ENCODE measurements at places on chromosomes 2 and 18.

GRCh38 chr2:113123726-113124125 lies 3.7 kb upstream of the IL1RN start:
- DNase-seq, result no peak

- DNase-seq, result no peak
These were observed 42.3 kb upstream of the ALPP start for GRCh38 chr2:232336241-232336736.

DNA sequence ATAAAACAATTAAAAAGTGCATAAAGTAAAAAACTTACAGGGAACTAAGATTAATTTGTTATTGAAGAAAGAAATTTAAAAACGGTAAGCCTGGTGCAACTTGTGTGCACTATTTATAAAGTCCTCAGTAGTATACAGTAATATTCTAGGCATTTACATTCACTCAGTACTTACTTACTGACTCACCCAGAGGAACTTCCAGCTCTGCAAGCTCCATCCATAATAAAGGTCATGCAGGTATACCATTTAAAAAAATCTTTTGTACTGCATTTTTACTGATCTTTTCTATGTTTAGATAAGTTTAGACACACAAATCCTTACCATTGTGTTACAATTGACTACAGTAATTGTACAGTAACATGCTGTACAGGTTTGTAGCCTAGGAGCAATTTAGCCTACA lies 51.5 kb upstream of the NXPH2 start:
- DNase-seq, result no peak

DNA sequence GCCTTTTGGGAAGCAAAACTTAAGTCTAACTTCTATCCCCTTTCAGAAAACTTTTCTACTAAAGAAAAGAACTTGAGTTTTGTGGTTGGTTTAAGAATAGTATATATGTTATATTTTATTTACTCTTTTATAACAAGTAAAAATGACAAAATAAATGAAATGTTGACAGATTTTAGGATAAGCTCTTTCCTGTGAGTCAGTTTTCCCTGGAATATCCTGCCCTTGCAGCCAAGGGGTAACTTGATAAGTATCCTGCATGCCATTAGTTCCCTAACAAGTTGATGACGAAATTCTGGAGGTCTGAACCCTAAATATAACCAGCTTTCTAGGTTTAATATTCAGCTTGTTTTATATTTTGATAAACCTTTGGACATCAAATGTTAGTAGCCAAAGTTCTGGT lies 7.3 kb upstream of the HTR2B start:
- DNase-seq, result no peak

GRCh38 chr18:24322584-24323136 lies 75.0 kb downstream of the OSBPL1A start:
- no peak for DNase-seq

GRCh38 chr2:216015722-216016464 lies 2.5 kb upstream of the MREG start:
- DNase-seq, result peak; percentile 2

DNA sequence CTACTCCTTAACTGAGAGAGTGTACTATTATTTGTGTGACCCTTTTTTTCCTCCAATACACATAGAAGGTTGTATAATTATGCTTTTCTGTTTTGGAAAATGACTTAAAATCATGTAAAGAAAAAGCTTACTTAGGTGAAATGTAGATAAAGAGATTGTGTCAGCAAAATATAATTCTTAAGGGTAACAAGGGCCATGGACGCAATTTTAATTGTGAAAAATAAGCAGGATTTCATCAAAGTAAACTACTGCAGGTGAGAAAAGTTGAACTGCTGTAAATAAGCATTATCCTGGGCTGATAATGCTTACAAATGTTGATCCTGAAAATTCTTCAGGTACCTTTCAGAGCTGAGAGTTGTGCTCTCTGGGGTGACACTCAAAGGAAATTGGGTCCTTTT lies 141.5 kb downstream of the RPIA start:
- DNase-seq, result no peak

DNA sequence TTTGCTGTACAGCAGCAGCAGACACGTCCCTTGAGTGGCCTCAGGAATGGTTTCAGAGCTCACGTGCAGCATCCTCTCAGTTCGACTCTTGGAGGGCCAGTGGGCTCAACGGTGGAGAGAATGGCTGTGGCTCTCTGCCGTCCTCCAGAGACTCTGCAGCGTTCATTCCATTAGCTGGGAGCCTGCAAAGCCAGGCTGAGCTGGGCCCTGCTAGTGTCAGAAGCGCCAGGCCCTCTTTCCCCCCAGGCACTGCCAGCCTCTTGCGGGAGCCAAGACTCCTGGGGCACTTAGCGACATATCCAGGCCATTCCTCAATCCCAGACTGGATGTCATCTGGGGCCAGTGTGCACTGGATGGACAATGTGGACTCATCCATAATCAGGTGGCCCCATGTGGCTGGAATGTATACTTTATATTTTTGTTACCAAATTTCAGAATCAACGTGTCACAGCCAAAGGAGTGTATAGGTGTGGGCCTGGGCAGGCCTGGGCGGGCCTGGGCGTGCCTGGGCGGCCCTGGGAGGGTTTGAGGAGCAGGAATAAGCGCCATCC lies 125.1 kb upstream of the EPAS1 start:
- DNase-seq, result no peak

DNA sequence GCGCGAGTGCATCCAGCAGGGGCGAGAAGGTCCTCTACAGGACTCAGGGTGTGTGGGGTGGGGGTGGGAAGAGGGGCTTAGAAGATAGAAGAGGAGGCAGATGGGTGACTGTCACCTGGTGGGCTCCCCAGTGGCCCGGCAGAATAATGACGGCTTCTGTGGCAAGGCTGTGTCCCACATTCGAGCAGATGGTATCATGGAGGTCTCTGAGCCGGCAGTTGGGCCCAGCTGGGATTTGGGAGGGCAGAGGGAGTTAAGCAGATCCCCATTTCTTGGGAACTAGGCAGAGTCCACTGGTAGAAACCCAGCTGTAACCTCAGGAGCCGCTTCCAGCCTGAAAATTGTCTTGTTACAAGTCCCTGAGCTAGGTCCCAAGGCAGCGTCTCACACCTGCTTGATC lies 28.4 kb upstream of the DTNB start:
- DNase-seq, result no peak

GRCh38 chr2:139968588-139968987 lies 1188.4 kb upstream of the NXPH2 start:
- no peak for DNase-seq

- no peak for DNase-seq
These were observed 41.5 kb downstream of the SRSF7 start for GRCh38 chr2:38709567-38710194.

DNA sequence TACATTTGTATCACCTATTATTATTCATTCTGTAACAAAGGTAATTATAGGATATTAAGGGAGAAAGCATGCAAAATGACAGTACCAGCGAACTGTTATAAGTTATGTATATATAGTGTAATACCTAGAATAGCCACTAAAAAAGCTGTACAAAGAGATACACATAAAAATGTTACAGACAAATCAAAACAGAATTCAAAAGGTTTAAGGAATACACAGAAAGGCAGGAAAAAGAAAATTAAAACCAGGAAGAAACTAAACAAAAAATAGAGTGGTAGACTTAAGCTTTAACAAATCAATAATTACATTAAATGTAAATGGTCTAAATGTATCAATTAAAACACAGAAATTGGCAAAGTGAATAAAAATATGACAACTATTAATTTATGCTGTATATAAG lies 176.4 kb upstream of the REV1 start:
- DNase-seq, result no peak

DNA sequence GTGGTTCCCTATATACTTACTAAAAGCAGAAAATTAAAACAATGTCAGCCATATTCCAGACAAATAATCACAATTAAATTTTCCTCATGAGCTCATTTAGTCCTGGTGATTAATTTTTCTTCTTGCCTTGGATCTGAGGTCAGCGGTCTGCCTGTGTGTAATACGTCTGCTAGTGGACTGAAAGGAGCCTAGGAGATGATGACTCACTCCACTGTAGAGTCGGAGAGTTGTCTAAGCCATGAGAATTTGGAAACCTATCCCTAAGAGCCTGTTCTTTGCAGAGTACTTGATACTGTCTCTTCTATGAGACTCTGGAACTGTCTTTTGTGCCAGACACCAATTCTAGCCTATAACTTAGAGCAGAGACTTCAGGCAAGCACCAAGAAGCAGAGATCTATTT lies 94.2 kb upstream of the RAB27B start:
- DNase-seq, result no peak

DNA sequence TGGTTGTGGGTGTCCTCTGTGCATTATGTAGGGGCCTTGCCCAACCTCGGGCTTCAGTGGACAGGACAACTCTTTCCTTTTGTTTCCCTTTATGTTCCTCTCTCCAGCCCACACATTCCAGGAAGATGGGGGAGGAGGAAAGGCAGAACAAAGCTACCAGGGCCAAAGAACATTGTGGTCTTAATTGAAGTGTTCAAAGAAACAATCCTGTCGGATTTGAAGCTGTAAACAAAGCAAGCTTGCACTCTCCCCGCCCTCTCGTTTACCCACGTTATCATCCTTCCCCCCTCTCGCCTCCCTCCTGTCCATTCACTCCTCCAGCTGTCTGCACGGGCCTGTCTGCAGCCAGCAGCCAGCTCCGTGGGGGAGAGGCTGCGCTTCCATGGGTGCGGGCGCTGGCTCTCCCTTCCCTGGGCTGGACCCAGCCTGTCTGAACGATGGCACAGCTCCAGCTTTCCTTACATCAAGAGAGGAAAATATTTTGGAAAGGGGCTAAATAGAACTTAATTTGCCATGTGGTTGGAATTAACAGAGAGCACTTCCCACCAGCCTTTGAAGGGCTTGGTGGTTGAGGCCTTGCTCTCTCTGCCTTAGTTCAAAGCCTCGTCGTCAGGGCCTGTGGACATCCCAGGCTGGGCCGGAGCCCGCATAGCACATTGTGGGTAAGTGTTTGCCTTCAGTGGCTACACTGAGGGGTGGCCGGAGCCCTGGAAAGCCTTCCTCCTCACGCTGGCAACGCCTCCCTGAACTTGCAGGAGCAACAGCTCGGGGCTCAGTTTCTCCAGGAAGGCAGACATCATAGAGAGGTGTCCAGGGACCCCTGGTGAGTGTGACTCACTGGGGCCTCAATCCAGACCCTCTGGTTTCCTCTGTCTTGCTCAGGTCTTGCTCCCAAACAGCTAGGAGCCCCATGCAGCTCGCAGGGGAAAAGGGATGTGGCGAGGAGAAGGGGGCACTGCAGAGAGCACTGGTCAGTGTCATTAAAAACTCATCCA lies 60.6 kb upstream of the HS6ST1 start:
- no peak for DNase-seq

DNA sequence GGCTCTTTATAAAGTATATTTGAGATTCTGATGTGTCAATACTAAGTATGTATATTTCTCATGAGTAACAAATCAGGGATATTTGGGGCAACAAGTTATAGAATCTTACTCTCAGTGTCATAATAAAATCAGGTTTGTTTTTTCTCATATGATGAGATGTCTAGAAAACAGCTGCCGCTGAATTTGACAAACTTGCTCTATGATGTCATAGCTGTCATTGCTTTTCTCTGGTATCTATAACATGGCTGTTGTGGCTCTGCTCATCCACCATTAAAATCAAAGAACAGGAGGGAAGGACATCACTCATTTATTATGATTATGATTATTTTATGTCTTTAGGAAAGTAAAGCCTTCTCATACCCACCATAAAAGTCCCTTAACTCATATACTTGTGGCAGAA lies 417.2 kb upstream of the LRRTM4 start:
- no peak for DNase-seq
